ENCODE measurements at places on chromosomes 12 and 14. TPM values are rescaled to one million over a fixed set of nuclear protein-coding genes. Genes with fewer than 3 reads are reported as not detected.

SPTSSA gene
- total RNA-seq, result 14.6 TPM

YLPM1 gene
- total RNA-seq, result 80.8 TPM

KRT78 gene
- not detected for total RNA-seq

SPX gene
- 0.52 TPM for total RNA-seq

SVOP gene
- total RNA-seq, result not detected

COPS7A gene
- 23.5 TPM for total RNA-seq

ENTPD5 gene
- 10.5 TPM for total RNA-seq

HNF1A gene
- not detected for total RNA-seq

SLC11A2 gene
- total RNA-seq, result 45.7 TPM

SLC25A3 gene
- 441 TPM for total RNA-seq

BIN2 gene
- total RNA-seq, result 173 TPM
